ENCODE measurements at places on chromosomes 11 and 22.

DNA sequence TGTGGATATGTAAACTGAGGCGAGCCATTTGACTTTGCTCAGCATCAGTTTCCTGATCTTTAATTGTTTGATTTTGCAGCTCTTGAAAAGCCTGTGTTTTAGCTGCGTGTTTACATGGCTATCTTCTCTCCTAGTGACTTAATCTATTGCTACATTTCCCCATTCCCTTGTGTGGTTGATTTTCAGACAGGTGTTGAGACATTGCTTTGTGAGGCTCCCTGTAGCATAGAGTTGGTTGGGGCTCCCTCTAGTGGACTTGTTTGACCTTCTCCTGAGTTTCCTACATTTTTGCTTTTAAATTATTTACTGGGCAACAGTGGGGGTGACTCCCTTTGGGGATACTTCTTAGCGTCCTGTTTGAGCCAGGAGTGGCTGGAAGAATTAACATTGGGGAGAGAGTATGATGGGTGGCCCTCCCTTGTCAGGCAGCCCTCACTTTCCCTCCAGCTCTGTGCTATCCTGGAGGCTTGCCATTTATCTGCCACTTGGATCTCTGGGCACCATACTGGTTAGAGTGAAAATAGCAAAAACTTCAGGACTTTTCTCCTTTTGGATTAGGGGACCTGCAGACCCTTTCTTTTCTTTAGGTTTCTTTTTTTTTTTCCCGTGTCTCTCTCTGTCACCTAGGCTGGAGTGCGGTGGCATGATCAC, 9.2 kb upstream of the CBL start:
- DNase-seq: peak; percentile 94

DNA sequence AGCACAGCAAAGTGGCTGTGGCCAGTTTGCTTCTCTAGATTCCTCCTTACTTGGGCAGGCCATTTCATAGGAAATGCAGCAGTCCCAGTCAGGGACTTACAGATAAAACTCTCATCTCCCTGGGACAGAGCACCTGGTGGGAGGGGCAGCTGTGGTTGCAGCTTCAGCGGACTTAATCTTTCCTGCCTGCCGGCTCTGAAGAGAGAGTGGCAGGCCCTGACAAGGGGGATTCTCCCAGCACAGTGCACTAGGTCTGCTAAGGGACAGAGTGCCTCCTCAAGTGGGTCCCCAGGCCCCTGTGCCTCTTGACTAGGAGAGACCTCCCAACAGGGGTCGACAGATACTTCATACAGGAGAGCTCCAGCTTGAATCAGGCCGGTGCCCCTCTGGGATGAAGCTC, 1649.1 kb downstream of the LRRC4C start:
- DNase-seq: no peak

DNA sequence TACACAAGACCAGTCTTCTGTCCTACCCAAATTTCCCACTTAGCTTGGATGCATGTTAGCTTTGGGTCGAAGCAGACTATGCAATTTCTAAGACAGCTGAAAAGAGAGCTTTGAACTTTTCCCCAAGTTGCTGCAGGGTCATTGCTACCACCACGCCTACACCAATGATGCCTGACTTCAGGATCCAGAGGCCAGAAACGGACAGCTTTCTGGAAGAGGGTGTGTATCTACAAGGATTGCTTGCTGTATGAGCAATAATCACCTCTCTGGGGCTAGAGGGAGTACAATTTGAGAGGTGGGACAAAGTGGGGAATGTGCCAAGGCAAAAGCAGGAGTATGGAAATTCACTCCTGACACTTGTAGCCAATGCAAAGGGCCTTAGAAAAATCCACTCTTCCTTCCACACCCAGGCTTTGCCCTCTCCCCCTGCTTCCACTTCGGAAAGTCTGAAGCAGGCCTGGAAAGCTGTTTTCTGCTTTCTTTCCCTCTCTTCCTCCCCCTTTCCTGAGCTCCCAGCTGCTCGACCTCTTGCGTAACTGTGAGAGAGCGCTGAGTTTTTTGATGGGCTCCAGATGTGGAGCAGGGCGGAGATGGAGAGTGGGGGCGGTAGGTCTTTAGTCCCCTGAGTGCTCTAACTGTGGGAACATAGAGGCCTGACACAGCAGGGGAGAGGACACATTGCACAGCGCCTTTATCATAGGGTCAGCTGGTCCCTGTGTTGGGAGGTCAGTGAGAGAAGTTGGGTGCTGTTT, 2.1 kb upstream of the PHLDB1 start:
- no peak for DNase-seq

DNA sequence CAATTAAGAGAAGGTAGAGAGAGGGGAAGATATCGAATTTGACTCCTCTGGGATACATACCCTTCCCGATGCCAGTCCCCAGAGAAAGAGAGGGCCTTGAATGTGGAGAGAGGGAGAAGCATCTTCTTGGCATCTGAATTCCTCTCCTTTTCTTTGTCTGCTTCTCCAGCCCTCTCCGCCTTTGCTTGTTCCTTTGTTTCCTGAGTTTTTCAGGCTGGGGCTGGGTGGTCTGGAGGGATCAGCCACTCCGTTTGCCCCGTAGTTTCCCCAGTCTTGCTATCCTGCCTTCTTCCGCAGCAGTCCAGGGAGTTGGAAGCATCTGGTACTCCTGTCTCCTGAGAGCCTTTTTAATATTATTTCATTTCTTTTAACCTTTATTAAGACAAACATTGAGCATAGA, 107.1 kb upstream of the CADM1 start:
- no peak for DNase-seq

GRCh38 chr11:129943036-129943435, 47.7 kb upstream of the NFRKB start:
- DNase-seq: peak; percentile 34
